ENCODE measurements at places on chromosomes 16 and 17.

DNA sequence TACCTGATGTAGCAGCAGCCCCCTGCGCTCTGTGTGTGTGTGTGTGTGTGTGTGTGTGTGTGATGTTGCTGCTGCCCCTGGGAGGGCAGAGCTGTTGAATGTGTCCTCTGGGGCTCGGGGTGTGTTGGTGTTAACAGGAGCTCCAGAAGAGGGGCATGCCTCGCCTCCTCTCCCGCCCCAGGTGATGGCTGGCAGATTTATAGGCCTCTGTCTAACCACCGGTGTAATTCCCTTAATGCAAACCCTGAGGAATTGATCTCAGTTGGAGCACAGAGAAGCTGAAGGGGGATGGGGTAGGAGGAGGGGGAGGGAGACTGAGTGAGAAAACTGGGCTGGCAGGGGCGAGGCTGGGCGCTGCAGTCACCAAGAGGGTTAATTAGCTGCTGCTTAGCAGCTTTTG lies 10.0 kb downstream of the CACNA1G start:
- DNase-seq, result no peak

DNA sequence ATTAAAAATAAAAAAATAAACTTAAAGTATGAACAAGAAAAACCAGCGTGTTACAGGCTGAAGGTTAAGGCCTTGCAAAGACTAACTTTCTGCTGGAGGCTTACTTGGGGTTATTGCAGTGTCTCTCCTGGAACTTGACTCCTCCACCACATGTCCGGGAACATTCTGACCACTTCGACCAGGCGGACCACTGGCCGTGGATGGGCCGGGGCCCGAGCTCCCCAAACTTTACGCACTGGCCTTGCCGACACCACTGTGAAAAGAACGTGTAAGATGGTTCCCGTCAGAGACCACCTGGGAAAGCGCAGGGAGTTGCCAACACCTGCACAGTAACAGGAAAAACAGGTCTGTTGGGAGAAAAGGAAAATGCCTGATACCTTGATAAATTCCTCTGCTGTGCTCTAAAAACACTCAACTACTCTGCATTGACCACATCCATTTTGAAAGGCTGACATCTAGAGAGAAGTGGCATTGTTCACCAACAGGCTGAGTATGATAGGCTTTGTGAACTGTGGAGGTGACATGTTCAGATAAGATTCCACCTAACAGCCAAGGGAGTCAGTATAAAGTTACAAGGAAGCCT lies 99.1 kb downstream of the ADAMTS18 start:
- DNase-seq, result no peak

GRCh38 chr17:39183045-39183444 lies 14.4 kb downstream of the CACNB1 start:
- no peak for DNase-seq

DNA sequence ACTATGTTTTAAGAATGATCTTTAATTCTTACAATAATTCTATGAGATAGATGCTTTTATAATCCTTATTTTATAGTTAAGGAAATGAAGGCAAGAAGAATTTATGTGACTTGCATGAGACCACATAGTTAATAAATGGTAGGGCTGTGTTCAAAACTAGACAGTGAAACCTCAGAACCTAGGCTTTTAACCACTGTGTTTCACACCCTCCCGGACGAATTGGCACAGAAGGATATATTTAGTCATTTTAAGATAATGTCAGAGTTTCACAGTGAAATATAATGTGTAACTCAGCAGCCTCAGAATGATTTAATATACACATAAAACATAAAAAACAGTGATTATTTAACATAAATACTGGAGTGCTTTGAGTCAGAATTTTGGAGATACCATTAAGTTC lies 57.0 kb downstream of the NSRP1 start:
- DNase-seq, result no peak

- DNase-seq, result no peak
Measured at GRCh38 chr17:79137015-79137788, 62.6 kb downstream of the ENGASE start.

- DNase-seq, result no peak
Measured at GRCh38 chr17:77927777-77928518, 30.6 kb upstream of the TNRC6C start.

- DNase-seq, result no peak
Measured at GRCh38 chr16:9091867-9092281, 430 bp downstream of the HAPSTR1 start.

DNA sequence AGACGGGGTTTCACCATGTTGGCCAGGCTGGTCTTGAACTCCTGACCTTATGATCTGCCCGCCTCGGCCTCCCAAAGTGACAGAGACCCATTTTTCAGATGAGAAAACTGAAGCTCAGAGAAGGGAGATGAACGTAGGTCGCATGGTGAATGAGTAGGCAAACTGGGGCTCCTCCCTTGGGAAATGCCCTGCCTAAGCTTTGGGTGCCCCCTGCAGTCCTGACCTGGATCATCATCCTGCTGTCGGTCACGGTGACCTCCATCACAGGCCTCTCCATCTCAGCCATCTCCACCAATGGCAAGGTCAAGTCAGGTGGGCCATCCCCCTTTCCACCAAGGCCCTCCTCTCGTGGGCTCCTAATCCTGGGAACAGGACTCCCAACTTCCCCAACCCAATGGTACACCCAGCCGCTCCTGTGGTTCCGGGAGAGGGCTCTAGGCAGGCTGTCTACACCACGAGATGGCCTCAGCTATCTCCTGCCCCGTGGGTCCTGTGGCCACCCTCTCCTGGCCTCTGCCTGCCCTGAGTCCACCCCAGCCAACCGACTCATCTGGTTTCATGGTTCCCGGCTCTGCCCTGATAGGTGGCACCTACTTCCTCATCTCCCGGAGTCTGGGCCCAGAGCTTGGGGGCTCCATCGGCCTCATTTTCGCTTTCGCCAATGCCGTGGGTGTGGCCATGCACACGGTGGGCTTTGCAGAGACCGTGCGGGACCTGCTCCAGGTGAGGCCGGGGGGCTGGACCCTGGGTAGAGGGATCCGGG lies 4.7 kb downstream of the SLC12A3 start:
- peak; percentile 41 for DNase-seq

DNA sequence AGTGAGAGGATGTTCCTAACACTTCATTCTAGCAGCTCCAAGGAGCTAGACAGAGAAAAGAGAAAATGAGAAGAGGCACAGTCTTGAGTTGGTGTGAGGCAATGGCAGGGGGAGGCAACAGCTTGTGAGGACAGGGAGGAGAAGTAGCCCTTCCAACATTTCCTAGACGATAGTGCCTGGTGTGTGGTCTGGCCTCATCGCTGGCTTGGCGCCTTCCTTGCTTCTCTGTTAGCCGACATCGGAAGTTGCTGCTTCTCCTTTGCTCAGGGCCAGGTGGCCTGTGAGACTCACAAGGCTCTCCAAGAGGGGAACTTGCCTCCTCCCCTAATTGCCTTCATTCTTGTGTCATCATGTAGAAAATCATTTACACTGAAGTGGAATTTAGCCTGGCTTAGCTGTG lies 208.7 kb downstream of the MAP2K4 start:
- no peak for DNase-seq

DNA sequence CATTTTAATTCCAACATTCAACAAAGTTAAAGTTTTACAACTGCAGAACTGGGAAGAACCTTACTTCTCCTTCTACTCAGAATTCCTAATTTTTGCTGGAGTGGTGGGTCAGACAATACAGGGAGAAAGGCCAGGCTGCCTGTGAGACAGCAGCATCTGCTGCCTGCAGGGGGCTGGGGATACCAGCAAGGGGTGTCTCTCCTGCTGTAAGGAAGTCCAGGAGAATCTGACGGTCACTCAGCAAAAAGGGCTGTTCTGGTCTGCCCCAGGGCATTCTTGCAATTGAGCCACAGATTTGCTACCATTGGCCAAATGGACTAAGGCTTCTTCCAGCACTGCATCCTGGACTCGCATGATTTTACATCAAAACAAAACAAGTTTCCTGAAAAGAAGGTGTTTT lies 426.6 kb upstream of the CDH11 start:
- DNase-seq, result no peak

GRCh38 chr17:39231091-39231561 lies 5.4 kb upstream of the STAC2 start:
- DNase-seq, result peak; percentile 28

DNA sequence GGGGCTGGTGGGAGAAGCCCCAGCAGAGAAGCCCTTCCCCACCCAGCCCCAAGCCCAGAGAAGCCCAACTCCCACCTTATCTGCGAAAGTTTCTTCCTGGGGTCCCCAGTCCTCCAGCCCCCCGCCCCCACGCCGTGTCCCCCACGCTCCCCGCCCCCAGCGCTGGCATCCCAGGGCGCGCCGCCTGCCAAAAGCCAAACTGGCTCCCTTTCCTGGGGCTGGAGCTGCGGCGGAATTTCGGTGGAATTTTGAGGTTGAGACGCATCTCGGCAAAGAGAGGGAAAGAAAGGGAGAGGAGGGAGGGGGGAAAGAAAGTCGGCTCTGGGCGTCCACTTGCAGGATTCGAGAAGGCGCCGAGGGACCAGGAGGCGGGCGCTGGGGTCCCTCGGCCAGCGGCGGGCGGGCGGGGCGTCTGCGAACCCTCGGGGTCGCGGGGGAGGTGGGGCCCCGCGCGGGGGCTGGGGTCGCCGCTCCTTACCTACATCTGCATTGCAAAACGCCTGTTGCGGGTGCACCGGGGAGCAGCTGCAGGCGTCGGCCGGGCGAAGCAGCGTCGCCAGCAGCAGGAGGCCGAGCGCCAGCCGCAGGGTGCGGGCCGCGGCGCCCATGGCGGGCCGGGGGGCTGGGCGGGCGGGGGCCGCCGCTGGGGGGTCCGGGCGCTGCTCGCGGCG lies 571 bp downstream of the TIMP2 start:
- DNase-seq, result no peak

- DNase-seq, result no peak
Measured at GRCh38 chr17:62898239-62898864, 67.7 kb upstream of the TANC2 start.

GRCh38 chr17:2635675-2636074 lies 42.2 kb downstream of the PAFAH1B1 start:
- DNase-seq, result no peak

DNA sequence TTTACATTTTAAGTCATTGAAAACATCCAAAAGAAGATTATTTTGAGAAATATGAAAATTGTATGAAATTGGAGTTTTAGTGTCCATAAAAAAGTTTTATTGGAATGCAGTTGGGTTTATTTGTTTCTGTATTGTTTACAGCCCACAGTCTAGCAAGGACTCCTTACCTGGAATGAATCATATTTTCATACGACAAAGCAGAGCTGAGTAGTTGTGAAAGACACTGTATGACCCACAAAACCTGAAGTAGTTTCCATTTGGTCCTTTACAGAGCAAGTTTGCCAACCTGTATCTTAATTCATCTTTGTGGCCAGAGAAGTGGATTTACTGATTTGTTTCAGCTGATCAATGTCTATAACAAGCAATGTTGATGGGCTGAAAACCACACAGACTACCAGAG lies 10.3 kb downstream of the CCL18 start:
- no peak for DNase-seq

DNA sequence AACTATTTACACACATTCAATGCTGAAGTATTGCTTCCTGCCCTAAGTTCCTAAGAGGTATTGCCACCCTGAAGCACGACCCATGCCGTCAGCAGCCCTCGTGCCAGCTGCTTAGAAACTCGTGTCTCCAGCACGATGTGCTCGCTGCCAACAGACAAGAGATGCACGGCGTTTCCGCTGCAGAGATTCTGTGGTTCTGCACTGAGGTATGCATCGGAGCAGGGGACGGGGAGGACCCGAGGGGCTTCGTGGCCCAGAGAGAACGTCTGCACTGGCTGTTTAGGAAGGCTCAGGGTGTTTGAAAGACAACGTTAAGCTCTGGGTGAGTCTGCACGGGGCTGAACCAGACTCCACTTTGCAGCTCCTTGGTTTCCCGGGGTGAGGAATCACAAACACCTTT lies 82.7 kb upstream of the CREBBP start:
- DNase-seq, result peak; percentile 4

DNA sequence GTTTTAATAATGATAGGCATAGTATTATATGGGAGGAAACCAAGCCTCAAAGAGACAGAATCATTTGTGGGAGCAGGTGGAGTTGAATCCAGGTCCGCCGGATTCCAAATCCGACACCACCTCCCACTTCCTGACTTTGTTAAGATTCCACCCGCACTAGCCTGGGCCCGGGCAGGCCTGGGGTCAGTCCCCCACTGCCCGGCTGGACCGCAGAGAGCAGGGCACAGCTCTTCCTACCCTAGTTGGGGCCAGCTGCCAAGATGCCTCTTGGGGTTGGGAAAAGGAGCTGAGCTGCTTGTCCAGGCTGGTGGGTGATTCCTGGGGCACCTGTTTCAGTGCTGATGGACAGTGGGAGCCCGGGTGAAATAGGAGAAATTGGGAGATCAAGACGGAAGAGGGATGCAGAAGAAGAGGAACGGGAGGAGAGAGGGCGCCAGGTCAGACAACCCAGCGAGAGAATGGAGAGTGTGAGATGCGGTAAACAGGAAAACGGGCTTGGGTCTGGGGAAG lies 53.9 kb downstream of the OR1D5 start:
- DNase-seq, result no peak

DNA sequence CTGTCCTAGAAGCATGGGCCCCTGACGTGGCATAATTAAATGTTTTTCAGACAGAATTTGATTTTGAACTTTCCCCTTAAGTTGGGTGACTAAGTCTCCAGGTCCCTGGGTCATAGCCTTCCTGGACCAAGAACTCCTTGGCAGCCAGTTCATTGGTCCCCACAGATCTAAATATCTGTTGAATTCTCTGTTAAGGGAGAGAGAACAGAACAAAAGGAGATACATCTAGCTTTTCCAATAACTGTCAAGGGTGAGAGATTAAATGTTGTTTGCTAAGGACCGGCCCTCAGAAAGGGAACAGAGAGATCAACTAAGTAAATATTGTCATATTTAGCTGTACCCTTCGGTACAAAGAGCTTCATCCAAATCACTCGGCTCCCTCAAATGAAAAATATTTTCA lies 78.2 kb upstream of the NOL11 start:
- DNase-seq, result no peak

GRCh38 chr17:32876417-32877163 lies at the start of gene MYO1D:
Gene MYO1D, minus strand, starts transcription at chr17:32877124. Its CDS starts 252 bp downstream, at chr17:32876872.
- DNase-seq, result no peak

- DNase-seq, result no peak
Measured at GRCh38 chr16:4404967-4405696, 11.3 kb downstream of the CORO7 start.

Measured in inflammatory macrophage (primary cell).